Cortex of kidney (tissue), 1 donor: ENCODE measurements at places on chromosomes 11 and 22.

DNA sequence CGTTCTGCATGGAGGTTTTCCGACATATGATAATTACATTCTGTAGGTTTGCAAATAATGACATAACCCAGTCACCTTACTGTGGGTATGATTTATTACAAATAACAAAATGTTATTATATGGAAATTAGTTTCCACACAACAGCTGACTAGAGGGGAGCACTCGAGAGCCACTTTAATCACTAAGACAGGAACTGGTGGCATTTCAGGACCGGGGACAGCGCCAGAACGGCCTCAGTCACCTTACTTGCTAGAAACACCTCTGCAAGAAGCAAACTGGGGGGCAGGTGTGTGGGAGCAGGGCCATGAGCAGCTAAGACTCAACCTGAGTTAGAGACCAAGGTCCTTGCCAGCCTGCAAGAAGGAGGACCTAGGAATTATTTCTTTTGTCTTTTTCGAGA, 199.9 kb downstream of the DSCAML1 start:
- DNase-seq: no peak

- DNase-seq: no peak
Observed at GRCh38 chr11:34757026-34757451, 136.1 kb downstream of the EHF start.

- DNase-seq: no peak
Observed at GRCh38 chr11:109795234-109795633, 298.0 kb upstream of the ZC3H12C start.

- DNase-seq: no peak
Observed at GRCh38 chr11:133265530-133266035, 266.7 kb downstream of the OPCML start.

- DNase-seq: no peak
Observed at GRCh38 chr11:68505596-68505995, 45.0 kb downstream of the PPP6R3 start.
